ENCODE measurements at places on chromosomes 7 and 10. TPM values are rescaled to one million over a fixed set of nuclear protein-coding genes. Genes with fewer than 3 reads are reported as not detected.

Gene SORCS1
- total RNA-seq, result not detected

DNA sequence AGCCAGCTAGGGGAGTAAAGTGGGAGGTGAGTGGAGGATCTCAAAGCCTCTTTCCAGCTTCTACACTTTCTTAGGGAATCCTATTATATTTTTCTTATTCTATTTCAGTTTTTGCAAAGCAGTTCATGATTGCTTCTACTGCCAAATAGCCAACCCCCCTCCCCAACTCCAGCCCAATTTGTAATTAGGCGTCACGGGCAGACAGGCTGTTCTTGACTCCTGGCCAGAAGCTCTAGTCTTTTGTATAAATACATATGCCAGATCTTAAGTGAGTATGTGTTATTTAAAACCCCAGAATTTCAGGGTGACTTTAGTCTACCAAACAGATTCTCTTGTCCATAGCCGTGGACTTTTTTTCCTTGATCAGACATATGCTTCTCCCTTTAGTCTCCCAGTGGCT, 255.2 kb downstream of the BUB3 start:
- H3K4me3 ChIP-seq, result no peak overlapping the region
- no peaks in the 10 kb centered on the region for H3K36me3 ChIP-seq
- no peak for DNase-seq
- no peak overlapping the region for H3K27ac ChIP-seq

DNA sequence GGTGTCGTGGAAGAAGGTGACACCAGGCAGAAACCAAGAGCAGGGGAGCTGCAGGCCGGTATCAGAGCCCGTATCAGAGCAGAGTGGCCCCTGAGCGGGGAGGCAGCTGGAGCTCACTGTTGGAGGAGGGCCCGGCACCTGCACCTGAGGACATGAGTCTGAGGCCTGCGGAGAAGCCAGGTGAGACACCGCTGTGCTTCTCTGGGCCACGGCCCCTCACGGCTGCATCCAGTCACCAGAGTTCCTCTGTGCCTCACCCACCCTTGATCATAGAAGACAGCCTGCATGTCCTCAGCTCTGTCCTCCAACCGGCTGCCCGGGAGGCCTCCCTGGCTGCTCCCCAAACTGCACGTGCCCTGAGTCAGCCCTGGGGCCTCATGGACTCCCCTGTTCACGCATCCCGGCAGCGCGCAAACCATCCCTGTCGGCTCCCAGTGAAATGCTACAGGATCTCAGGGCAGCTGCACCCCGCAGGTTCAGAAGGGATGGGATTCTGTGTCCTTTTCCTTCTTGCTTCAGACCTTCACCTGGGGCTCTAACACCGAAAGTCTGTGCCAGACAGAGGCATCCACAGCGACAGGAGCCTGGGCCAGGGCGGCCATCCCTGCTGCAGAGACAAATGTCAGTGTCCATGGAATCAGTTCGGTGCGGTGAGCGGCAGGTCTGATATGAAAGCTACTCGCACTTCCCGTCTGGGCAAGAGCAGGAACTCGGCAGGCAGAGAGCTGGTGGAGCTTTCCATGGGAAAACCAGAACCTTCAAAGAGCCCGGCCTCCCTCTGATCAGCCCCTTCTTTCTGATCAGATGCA, 111.9 kb upstream of the FAM20C start:
- H3K4me3 ChIP-seq, result no peak overlapping the region
- H3K4me1 ChIP-seq, result peaks cover 17% of the 10 kb centered on the region
- peaks cover 62% of the 10 kb centered on the region for H3K27me3 ChIP-seq
- no peaks in the 10 kb centered on the region for H3K36me3 ChIP-seq
- H3K27ac ChIP-seq, result no peak overlapping the region

DNA sequence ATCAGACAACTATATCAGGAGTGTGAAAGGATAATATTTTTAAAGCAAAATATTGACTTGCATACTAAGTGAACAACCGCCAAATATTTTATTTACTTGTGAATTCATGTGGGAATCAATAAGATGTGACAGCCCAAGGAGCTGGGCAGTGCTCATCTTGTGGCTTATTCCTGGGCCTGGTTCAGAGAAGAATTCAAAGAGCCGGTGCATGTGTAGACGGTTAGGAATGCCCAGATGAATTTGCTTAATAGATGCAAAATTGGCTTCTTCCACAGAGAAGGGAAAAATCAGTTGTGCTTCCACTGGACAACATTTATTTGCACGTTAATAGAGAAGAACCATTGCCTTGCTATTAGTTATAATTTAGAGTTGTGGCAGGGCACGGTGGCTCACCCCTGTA, 4.4 kb downstream of the MYL7 start:
- no peak for DNase-seq
- H3K36me3 ChIP-seq, result no peaks in the 10 kb centered on the region
- H3K27me3 ChIP-seq, result peaks cover 87% of the 10 kb centered on the region
- H3K4me1 ChIP-seq, result peaks cover 7% of the 10 kb centered on the region
- H3K27ac ChIP-seq, result no peak overlapping the region

DNA sequence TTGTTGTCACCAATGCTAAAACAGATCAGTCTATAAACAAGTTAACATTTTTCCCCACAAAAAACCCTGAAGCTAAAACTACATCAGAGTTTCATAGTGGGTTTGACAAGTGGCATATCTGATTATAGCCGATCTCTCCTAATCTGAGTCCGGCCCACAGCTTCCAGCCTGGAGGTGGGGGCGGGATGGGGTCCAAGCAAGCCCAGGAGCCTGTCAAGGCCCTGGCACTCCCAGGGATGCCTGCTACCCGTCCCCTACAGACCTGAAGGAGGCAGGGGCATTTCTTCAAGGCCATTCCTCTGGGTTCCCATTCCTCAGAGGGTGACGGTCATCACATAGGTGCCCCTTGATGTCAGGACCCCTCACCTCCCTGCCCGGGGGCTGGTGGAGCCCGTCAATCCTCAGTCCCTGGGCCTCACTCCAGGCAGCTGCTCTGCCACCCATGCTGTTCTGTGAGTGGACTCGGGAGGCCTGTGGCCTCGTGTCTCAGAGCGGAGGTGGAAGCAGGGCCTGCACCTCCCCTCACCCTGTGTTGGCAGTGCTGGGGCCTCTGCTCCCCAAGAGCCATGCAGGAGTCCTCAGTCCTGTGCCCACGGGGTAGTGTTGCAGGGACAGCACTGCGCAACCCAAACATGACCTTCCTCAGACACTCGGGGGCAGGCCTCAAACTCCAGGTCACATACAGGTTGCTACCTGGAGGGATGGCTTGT, 8.8 kb downstream of the DPYSL4 start:
- H3K27me3 ChIP-seq, result peaks cover under 1% of the 10 kb centered on the region
- H3K27ac ChIP-seq, result no peak overlapping the region
- no peak overlapping the region for H3K4me3 ChIP-seq
- H3K36me3 ChIP-seq, result no peaks in the 10 kb centered on the region

Gene ACSM6
- total RNA-seq, result not detected

- no peaks in the 10 kb centered on the region for H3K36me3 ChIP-seq
- no peaks in the 10 kb centered on the region for H3K27me3 ChIP-seq
- no peak for DNase-seq
- no peak overlapping the region for H3K27ac ChIP-seq
- peaks cover 27% of the 10 kb centered on the region for H3K4me1 ChIP-seq
- no peak overlapping the region for H3K4me3 ChIP-seq
Measured at GRCh38 chr10:28219251-28219650, 83.6 kb downstream of the MPP7 start.
